SK-N-SH treated with all-trans-retinoic acid at 6 μM for 48 hours (cell line): ENCODE measurements at places on chromosomes 4 and X.

DNA sequence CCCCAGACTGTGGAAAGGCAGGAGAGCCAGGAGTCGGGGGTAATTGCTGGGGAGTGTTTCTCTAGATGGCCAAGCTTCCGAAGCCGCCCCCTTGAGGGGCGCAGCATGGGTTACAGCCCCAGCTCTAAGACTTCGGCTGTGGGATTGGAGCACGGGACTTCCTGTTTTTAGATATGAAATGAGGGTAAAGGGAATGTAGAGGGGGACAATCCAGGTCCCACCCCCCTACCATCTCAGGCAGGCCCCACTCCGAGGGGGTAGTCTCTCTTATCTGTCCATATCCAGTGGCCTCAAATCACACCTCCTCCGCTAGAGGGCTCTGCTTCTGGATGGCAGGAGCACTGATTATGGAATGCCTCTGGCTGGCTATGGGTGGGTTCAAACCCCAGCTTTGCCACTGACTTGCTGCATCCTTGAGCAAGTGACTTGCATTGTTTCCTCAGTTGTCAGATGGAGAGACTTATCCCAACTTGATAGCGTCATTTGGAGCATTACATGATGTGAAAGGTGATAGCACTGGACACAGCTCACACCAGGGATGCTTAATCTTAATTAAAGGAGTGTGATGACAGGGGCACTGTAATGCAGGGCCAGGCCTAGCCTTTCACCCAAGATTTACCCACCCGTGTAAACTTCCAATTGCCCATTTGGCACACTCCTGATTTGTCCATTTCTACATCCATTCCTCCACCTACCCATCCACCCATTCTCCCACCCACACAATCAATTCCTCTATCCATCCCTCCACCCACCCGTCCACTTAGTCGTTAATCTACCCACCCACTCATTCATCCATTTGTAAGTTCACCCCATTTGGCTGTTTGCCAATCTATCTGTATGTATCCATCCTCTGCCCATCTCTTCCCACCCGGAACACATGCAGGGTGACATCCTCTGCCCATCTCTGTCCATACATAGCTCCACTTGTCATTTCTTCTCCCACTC is 848 bp upstream of the KCND1 start:
- ATAC-seq = peak; percentile 77

DNA sequence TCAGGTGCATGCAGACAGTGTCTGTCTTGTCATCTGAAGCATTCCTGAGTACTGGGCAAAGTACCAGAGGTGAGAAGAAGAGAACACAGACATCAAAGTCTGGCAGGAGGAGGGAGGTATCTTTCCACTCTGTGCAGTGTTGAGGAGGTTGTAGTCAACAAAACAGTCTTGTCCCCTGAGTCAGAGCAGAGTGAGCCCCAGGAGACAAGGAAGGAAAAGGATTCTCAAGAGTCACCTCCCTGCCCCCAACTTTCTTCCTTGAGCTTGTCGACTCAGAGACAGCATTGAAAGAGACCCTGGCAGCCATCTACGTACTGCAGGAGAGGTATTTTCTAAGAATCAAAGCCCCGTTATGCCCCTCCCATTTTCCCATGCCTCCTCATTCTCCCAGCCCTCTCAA is 4.4 kb upstream of the SRPX start:
- ATAC-seq = no peak

- ATAC-seq = no peak
Measured at GRCh38 chr4:926538-926937, 5.6 kb downstream of the GAK start.

GRCh38 chr4:70606459-70606858 is 14.4 kb downstream of the AMBN start:
- no peak for ATAC-seq

DNA sequence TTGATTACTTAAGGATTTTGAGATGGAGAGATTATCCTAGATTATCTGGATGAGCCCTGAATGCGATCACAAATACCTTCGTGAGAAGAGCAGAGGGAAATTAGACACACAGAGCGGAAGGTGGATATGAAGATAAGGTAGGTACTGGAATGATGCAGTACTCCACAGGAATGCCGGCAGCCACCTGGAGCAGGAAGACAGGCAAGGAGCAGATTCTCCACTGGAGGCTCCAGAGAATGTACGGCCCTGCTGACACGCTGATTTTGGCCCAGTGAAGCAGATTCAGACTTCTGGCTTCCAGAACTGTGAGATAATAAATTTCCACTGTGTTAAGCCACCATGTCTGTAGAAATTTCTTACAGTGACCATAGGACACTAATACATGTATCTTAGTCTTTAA is 79.4 kb upstream of the PITX2 start:
- ATAC-seq = no peak

DNA sequence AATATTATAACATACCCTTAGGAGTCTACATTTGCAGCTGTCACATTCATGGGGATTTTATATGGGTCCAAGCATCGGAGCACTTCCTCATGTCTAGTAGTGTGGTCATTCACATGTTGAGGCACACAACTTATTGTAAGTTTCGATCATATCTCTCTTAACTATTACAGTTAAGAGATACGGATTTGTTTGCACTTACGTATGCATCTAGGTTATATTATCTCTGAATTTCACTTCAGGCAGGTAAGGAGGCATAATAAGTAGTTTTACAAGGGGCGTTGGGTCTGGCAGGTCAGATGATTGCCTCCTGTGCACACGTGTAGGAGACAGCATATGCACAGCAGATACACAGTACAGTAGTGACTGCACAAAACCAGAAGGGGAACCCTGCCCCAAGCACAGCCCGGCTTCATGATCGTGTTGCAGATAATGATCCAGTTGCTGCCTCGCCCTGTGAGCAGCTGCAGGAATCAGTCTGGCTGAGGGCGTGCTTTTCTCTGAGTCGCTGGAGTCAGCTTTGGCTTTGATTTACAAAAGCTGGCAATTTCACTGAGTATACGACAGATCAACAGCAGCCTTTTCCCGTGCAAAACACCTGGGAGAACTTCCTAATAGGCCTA is 302.9 kb upstream of the GATB start:
- ATAC-seq = peak; percentile 60; the same call in 1 of the 3 replicates

DNA sequence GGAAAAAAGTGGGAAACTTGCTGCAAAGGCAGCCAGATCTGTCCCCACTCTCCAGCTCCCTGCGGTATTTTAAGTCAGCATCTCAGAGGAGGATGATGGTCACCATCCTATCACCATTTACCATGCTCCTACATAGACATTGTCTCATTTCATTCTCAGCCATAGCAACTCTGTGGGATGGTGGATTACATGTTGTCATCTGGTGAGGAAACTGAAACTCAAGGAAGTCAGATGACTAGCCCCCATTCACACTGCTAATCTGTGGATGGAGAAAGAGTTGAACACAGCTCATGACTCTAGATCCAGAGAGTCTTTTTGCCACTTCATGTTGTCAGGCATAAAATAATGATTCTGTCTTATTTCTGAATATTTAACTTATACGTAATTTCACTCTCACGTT is 323.5 kb downstream of the PTTG2 start:
- no peak for ATAC-seq

GRCh38 chrX:138925330-138925729 is 213.8 kb upstream of the FGF13 start:
- no peak for ATAC-seq

GRCh38 chr4:54395013-54395527 is 166.0 kb downstream of the PDGFRA start:
- ATAC-seq = no peak

DNA sequence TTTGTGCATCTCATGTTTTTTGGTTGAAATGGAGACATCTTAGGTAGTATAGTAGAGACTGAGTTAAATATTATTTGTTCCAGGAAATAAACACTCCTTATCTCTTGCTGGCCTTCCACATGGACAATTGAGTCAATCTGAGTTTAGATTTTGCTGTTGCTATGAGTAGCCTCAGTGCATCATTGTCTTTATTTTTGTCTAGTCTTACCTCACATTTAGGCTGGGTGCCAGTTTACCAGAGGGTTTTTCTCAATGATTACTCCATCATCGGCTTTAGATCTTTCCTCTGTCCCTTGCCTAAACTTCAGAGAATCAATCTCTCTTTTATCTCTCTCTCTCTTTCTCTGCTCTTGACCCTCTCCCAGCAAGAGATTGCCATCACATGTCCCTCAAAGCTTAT is 73.6 kb downstream of the GABRB1 start:
- no peak for ATAC-seq

GRCh38 chr4:123081971-123082370 is 159.6 kb upstream of the NUDT6 start:
- no peak for ATAC-seq

DNA sequence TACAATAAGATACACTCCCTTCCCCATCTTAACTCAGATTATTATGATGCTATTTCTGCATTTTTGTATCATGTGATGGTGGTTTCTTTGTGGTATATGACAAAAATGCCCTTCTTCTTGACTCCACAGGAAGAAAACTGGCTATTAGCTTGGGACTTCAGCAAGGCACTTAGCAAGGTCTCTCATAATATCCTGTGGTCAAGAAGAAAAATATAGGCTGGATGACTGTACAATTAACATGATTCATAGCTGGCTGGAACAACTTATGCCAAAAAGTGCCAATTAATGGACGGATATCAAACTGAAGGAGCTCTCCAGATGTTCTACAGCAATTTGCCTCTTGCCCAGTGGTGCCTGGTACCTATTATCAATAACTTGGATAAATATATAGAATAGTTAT is 2.3 kb upstream of the MID1IP1 start:
- ATAC-seq = no peak

DNA sequence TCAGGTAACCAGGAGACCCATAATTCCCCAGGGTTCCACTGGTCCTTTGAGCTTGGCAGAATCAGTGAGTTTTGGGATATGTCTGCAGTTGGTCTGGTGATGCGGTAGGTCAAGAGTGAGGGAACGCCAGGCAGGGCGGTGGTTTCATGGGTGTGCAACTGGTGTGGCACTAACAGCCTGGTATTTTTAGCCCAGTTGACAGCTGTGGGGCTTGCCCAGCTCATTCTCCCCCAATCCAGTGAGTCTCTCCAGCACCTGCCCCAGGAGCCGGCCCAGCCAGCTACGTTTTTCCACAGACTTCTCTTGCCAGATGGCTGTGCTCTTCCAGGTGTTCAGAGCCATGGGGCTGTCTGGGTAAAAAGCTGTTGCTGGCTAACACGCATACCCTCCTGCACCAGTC is 1019.9 kb downstream of the CCSER1 start:
- ATAC-seq = no peak

DNA sequence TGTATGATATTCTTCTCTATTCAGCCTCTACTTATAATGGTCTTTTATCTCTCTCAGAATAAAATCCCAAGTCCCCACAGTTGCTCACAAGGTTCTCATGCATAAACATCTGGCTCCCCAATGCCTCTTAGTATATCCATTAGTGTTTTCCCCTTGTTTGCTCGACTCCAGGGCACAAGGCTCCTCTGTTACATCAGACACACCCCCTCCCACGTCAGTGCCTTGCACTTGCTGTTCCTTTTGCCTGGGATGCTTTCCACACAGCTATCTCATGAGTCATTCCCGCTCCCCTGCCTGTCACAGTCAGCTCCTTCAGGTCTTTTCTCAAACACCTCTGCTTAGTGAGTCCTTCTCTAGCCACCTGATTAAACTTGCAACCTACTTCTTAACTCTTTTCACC is 260.2 kb downstream of the IL1RAPL1 start:
- no peak for ATAC-seq

DNA sequence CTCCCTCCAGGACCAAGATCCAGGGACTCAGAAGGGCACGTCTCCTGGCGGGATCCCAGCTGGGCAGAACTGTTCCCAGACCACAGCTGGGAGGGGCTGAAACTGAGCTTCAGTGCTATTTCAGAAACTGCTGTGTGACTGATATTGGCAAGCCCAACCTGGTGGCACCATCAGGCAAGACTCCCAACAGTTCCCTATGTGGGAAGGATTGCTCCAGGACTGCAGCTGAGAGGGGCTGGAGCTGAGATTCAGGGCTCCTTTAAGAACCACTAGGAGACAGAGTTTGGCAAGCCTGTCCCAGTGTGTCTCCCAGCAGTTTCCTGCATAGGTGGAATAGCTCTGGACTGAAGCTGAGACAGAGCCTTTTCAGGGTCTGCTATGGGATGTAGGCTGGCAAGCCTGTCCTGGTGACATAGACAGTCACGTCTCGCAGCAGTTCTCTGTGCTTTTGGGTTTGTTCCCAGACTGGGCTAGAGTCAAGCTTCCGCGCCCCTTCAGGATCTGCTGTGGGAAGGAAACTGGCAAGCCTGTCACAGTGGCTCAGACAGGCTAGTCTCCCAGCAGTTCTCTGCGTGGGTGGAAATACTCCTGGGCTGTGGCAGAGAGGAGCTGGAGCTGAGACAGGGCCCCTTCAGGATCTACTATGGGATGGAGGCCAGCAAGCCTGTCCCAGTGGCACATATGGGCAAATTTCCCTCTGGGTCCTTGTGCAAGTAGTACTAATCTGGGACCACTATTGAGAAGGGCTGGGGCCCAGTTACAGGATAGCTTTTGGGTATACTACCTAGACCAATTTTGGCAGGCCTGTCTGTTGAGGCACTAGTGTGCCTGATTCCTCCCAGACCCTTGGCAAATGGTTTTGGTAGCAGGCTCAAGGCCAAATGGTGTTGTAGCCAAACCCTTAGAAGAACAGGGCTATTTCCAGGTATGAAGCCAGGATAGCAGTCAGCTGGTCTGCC is 20.2 kb upstream of the MED14 start:
- no peak for ATAC-seq

GRCh38 chr4:179509489-179509888 is 2067.3 kb upstream of the AGA start:
- no peak for ATAC-seq

- no peak for ATAC-seq
Measured at GRCh38 chr4:764405-765169, 59.0 kb downstream of the PCGF3 start.

- no peak for ATAC-seq
Measured at GRCh38 chrX:96379951-96380350, 304.7 kb upstream of the DIAPH2 start.

DNA sequence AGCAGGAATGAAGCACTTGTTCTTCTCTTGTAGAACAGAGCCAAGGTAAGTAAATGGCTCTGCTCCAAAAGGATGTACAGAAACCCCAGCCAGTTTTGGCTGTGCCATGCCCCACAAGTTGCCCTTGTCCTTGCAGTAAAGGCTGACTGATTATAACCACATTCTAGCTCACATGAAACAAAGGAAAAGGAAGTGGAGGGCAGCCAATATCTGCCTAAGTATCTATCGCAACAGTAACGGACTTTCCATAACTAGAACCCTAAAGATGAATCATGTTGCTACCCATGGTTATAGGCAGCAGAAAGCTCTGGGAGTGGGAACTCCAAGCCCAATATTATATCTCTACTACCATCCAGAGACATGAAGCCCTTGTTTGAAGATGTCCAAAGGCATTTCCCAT is 95.7 kb downstream of the COMMD8 start:
- no peak for ATAC-seq

DNA sequence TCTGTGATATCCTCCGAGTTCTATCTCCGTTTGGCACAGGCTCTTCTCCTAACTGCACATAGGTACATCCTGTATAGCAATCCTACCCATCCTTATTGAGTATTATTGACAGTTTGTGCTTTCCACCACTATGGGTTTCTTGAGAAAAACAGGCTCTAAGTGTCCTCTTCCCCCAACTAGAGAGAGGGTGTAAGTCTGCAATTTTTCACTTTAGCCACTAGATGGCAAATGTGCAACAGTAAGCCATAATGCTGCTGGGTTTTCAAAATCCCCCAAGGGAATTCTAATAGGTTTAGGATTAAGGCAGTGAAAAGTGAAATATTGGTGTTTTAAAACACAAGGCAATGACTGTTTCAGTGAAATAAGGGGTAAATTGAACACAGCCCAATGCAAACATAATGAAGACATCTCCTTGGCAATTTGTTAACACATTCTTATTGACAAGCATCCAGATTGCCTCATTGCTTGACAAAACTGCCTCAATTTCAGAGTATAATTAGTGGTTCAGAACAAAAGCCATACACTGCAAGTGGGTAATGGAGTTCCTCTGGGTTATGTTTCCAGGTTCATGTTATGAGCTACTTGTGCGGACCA is 239.0 kb upstream of the HTR2C start:
- ATAC-seq = peak; percentile 92
